ENCODE measurements at places on chromosomes 12 and 14.

DNA sequence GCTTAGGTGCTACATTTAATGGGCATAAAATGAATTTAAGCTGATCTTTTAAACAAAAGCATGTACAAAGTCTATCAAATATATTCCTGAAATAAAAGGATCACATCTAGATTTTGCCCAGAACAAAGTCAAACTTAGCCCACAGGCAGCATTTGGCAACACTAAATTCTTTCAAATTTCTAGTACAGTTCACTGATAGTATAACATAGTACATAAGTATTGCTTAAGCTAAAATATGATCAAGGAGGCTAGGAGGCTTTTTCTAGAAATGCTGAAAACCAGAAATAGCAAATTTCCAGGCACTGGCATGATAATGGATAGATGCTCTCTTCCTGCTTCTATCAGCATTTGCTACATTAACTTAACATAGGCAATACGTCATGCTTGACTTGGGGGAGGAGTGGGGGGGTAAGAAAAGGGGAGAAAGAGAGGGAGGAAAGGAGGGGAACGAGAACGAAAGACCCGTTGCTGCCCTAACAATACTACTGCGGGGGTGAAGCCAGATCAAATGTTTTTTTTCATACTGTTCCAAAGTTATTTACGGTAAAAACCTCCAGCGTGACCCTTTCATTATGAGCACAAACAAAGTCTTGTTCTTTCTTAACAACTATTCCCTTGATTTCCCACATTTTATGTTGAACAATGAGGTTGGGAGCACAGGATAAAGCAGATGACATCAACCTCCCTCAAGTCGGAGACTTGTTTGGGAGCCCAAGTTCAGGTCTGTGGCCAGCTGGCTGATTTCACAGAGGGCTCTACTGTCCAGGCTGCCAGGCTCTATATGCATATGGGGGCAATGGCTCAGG lies 10.6 kb downstream of the TMED10 start:
- DNase-seq: no peak

- no peak for DNase-seq
Measured at GRCh38 chr14:28661171-28661772, 105.3 kb upstream of the FOXG1 start.

GRCh38 chr14:75158843-75159614 lies 17.4 kb downstream of the TMED10 start:
- DNase-seq: no peak

- DNase-seq: no peak
Measured at GRCh38 chr14:87254331-87254874, 738.6 kb downstream of the GALC start.

- DNase-seq: no peak
Measured at GRCh38 chr14:69487226-69487625, 2.7 kb downstream of the PLEKHD1 start.

GRCh38 chr14:63268771-63269170 lies 50.0 kb downstream of the GPHB5 start:
- no peak for DNase-seq

DNA sequence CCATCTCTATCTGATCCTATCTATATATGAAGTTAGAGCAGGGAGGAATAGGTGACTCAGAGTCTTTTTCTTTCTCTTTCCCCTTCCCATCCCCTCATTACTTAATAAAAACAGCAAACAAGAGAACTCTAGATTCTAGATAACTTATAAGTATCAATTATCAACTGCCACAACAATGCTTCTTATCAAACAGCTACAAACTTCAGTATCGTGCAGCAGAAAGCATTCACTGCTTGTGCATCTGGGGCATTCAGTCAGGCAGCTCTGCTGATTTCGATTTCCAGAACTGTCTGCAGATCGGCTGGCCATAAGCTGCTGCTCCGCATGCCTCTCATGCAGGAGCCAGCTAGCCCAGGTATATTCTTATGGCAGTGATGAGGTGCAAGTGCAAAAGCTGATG lies 19.4 kb downstream of the A2ML1 start:
- no peak for DNase-seq

GRCh38 chr12:45131506-45131905 lies 80.6 kb upstream of the DBX2 start:
- no peak for DNase-seq

- no peak for DNase-seq
Measured at GRCh38 chr12:30622509-30622908, 73.2 kb downstream of the IPO8 start.

DNA sequence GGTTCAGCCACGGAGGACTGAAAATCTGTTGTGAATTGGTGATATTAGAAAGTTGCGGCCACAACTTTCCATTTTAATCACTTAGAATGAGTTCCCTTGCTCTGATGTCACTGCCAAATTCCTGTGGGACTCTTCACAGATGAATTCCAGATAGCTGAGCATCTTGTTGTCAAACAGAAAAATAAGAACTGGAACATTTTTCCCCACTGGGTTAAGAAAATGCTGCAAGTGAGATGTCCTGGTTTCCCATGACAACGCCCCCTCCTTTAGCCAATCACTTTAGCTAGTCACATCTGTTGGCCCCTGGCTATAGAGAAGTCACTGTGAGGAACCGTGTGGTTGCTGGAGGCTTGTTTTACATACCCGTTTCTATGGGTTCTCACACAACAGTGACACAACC lies 135.9 kb downstream of the KTN1 start:
- DNase-seq: no peak

DNA sequence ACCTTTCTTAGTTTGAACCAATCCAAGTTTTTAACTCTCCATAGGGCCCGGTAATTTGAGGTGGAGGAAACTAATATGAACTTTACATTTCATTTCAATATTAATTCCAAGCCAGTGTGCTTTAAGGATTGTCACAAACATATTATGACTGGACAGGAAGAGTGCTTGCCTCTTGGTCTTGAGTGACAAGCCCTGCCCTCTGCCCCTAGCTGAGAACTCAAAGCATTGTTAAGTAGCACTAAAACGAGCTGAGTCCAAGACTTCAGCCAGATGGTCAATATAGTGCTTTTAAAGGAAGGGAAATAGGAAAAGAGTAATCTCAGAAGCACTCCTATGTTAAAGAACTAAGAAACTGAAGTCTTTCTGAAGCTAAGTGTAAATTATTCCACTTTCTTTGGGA lies 17.1 kb downstream of the TRMT5 start:
- no peak for DNase-seq

GRCh38 chr12:5432011-5432400 lies at the start of gene NTF3:
Gene NTF3, plus strand, starts transcription at chr12:5432108. Its CDS starts 217 bp downstream, at chr12:5432325.
- no peak for DNase-seq

- no peak for DNase-seq
Measured at GRCh38 chr14:101500681-101501080, 60.6 kb upstream of the DIO3 start.

DNA sequence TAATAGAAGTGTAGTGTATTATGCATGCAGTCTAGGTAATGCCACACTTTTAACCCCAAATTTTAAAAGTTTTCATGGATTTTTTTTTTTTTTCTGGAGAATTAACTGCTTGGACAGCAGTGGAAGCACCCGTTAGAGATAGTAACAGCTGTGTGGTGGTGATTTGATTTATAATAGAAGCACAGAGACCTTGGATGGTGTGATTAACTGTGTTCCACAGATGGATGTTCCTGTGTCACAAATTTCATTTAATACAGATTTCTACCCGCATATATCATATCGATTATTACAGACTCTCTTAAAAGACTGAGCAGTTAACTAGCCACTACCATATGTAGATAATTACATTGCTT lies 47.0 kb downstream of the IFT81 start:
- DNase-seq: no peak

- DNase-seq: no peak
Measured at GRCh38 chr14:69055999-69056788, 77.1 kb upstream of the ACTN1 start.

- DNase-seq: peak; percentile 21
Measured at GRCh38 chr12:104691721-104692556, 235.2 kb downstream of the CHST11 start.

GRCh38 chr14:91313852-91314251 lies 69.3 kb upstream of the GPR68 start:
- no peak for DNase-seq

- DNase-seq: no peak
Measured at GRCh38 chr14:57061009-57061711, 207.5 kb downstream of the EXOC5 start.

DNA sequence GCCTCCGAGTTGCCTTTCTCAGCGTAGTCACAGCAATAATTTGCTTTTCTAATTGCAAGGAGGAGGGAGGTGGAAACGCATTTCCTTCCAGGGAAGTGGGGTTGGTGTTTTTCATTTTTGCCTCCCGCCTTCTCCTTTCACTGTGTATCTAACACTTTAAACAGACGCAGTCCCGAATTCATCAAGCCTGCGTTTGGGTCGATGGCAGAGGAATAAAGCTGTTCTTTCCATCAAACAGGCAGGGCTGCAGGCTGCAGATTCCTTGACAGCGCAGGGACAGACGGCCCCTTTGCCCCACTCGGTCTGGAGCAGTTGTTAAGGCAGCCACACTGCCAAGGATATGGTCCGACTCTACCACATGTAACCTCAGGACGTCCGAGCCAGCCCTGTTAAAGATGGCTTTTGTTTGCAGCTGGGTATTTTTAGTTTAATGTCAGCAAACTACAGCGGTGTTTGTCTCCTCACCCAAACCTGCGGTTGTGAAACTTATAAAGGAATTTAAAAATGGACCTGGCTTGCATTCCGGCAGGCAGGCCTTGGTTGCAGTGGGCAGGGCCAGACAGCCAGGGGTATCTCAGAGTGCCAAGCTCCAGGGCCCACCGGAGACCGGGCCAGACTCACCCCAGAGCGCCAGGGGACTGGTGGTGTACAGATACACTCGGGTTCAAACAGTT lies 2.1 kb downstream of the CHST11 start:
- peak; percentile 57 for DNase-seq

DNA sequence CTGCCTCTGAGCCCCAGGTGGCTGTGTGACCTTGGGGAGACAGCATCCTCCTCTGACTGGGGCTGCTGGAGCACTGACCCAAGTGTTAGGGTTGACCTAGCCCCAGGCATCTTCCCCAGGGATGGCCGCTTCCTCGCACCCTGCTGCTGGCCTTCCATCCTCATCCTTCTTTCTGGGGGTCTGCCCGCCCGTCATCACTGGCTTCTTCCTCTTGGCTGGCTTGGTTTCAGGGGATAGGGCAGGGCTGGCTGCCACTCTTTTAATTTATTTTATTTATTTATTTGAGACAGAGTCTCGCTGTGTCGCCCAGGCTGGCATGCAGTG lies 3.5 kb downstream of the TEDC1 start:
- DNase-seq: no peak

GRCh38 chr12:31658471-31659086 lies 909 bp upstream of the ETFBKMT start:
- DNase-seq: no peak

GRCh38 chr12:30630076-30630978 lies 65.3 kb downstream of the IPO8 start:
- no peak for DNase-seq

DNA sequence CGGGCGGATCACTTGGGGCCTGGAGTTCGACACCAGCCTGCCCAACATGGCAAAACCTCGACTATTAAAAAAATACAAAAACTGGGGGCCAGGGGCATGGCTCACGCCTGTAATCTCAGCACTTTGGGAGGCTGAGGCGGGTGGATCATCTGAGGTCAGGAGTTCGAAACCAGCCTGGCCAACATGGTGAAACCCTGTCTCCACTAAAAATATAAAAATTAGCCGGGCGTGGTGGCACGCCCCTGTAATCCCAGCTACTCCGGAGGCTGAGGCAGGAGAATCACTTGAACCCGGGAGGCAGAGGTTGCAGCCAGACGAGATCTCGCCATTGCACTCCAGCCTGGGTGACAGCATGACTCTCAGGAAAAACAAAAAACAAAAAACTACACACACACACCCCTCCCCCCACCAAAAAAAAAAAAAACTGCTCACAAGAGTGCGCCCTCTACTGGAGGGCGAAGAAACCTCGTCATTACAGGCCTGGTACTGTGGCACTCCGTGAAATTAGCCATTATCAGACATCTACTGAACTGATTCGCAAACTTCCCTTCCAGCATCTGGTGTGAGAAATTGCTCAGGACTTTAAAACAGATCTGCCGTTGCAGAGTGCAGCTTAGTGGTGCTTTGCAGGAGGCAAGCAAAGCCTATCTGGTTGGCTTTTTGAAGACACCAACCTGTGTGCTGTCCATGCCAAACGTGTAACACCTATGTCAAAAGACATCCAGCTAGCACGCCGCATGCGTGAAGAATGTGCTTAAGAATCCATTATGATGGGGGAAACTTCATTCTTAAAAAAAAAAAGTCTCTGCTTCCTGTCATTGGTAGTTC lies 7.7 kb downstream of the PPP1R3E start:
- peak; percentile 67 for DNase-seq

GRCh38 chr14:64400829-64401459 lies 12.8 kb downstream of the MTHFD1 start:
- no peak for DNase-seq

- no peak for DNase-seq
Measured at GRCh38 chr12:27502021-27502435, 22.0 kb upstream of the PPFIBP1 start.

- no peak for DNase-seq
Measured at GRCh38 chr12:5546616-5547015, 114.7 kb downstream of the NTF3 start.

GRCh38 chr14:97499790-97500481 lies 702.8 kb downstream of the VRK1 start:
- DNase-seq: no peak

- DNase-seq: no peak
Measured at GRCh38 chr14:100148837-100149731, 10.4 kb downstream of the DEGS2 start.

- no peak for DNase-seq
Measured at GRCh38 chr12:66379616-66380015, 77.3 kb downstream of the HELB start.

GRCh38 chr14:72552236-72552635 lies 341.7 kb downstream of the DPF3 start:
- no peak for DNase-seq

DNA sequence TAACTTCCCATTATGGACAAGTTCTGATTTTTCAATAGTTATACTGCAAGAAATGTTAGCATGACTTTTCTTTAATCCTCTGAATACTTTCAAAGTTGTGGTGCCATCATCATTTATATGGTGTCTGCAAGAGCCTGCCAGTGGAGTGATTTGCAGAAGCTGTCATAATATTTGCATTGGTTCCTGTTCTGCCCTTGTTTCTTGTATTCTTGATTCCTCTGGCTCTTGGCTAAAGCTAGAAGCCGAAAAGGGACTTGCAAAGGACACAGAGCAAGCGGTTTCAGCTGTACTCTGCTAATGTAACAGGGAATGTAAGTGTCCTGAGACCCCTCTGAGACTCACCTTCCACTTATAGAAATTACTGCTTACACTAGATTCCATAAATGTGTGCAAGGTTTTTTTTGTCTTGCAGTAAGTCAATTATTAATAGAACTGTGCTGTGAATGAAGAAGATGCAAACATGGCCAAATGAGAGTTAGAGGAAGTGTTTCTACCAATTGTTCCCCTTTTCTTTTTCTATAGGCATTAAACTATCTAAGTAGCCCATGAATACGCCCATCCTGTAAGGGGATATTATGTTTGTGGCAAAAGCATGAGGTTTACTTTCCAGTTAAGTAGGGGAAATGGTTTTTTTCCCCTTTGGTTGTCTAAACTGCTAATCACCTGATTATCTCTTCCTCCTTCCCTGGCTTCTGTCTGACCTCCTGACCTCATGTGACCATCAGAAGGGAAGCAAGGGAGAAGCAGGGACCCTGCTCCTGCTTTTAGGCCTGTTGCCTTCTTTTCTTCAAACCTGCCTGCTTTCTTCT lies 5.3 kb downstream of the DYRK4 start:
- DNase-seq: no peak
